ENCODE measurements at places on chromosomes 3 and 15. TPM values are rescaled to one million over a fixed set of nuclear protein-coding genes. Genes with fewer than 3 reads are reported as not detected.

GRCh38 chr3:7728566-7729519, 772.8 kb upstream of the LMCD1 start:
- H3K27ac ChIP-seq = no peak overlapping the region
- H3K4me1 ChIP-seq = no peaks in the 10 kb centered on the region
- H3K4me3 ChIP-seq = no peak overlapping the region

- peaks cover 6% of the 10 kb centered on the region for H3K4me1 ChIP-seq
- DNase-seq = no peak
- H3K27ac ChIP-seq = no peak overlapping the region
- no peaks in the 10 kb centered on the region for H3K36me3 ChIP-seq
- peaks cover 50% of the 10 kb centered on the region for H3K27me3 ChIP-seq
Measured at GRCh38 chr15:75307778-75308390, 25.2 kb downstream of the GOLGA6D start.

GRCh38 chr3:168933614-168934013, 729.9 kb downstream of the MECOM start:
- H3K27me3 ChIP-seq = no peaks in the 10 kb centered on the region
- no peak overlapping the region for H3K4me3 ChIP-seq
- no peak overlapping the region for H3K27ac ChIP-seq
- no peaks in the 10 kb centered on the region for H3K36me3 ChIP-seq
- no peak for DNase-seq
- no peaks in the 10 kb centered on the region for H3K4me1 ChIP-seq

GRCh38 chr3:22836131-22836530, 367.0 kb upstream of the UBE2E2 start:
- H3K36me3 ChIP-seq = no peaks in the 10 kb centered on the region
- H3K4me1 ChIP-seq = no peaks in the 10 kb centered on the region
- H3K27me3 ChIP-seq = no peaks in the 10 kb centered on the region
- H3K27ac ChIP-seq = no peak overlapping the region
- DNase-seq = no peak

- H3K27ac ChIP-seq = no peak overlapping the region
- no peak for DNase-seq
- no peaks in the 10 kb centered on the region for H3K27me3 ChIP-seq
- H3K4me3 ChIP-seq = no peak overlapping the region
- no peaks in the 10 kb centered on the region for H3K36me3 ChIP-seq
- peaks cover 25% of the 10 kb centered on the region for H3K4me1 ChIP-seq
Measured at GRCh38 chr3:195214381-195214780, 56.6 kb downstream of the XXYLT1 start.

- H3K4me1 ChIP-seq = no peaks in the 10 kb centered on the region
- no peak overlapping the region for H3K4me3 ChIP-seq
- no peaks in the 10 kb centered on the region for H3K36me3 ChIP-seq
- DNase-seq = no peak
- no peaks in the 10 kb centered on the region for H3K27me3 ChIP-seq
Measured at GRCh38 chr3:172407872-172408271, 40.4 kb downstream of the GHSR start.

DNA sequence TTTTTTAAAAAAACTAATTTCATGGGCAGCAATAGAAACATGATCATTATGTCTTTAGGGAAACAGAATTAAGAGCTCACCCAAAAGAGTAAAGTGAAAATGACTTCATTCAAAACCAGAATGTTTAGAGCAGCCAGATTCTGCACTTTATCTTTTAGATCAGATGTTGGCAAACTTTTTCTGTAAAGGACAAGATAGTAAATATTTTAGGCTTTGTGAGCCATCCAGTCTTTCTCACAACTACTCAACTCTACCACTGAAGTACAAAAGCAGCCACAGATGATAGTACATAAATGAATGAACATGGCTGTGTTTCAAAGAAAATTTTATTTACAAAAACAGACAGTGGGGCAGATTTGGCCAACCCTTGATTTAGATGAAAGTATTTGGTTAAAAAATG, 84.5 kb downstream of the SETD2 start:
- H3K27me3 ChIP-seq = no peaks in the 10 kb centered on the region
- H3K4me1 ChIP-seq = no peaks in the 10 kb centered on the region
- DNase-seq = no peak
- peaks cover 23% of the 10 kb centered on the region for H3K36me3 ChIP-seq
- H3K4me3 ChIP-seq = no peak overlapping the region
- no peak overlapping the region for H3K27ac ChIP-seq

- no peak overlapping the region for H3K4me3 ChIP-seq
- no peaks in the 10 kb centered on the region for H3K36me3 ChIP-seq
- H3K27ac ChIP-seq = no peak overlapping the region
- H3K4me1 ChIP-seq = no peaks in the 10 kb centered on the region
- H3K27me3 ChIP-seq = no peaks in the 10 kb centered on the region
Measured at GRCh38 chr3:20811631-20812030, 625.6 kb upstream of the SGO1 start.

DNA sequence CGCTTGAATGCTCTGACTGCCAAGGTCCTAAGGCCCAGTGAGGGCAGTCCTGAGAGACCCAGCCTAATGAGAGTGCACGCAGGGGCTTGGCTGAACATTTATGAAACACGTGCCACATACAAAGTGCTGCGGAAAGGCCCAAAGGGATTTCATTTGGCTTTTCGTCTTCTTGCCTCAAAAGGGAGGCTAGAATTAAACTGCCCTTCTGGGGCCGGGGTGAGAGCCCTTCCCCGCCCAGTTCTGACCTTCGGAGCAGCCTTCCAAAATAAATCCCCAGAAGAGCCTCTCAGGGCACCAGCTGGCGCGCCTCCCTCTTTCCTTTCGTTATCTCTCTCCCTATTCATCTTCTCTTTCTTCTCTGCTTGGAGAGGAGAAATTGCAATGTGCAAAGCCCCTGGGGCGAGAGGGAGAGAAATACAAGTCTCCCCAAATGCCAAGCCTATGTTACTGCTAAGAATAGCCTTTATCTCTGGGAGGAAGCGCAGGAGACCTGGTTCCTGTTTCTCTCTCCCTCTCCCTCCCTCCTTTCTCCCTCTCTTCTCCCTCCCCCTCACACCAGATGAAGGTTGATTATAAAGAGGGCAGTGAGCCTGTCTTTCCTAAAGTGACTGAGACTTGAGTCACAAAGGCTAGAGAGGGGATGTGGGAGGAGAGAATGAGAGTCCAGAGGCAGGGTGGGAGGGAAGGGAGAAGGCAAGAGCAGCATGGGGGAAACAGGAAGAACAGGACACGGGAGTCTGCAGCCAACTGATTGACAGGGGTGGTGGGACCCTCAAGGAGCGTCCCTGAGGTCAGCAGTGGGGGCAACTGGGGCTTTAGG, 36.7 kb upstream of the NDUFB4 start:
- H3K4me3 ChIP-seq = peak overlapping the region; percentile 47
- H3K27ac ChIP-seq = peak overlapping the region; percentile 82
- H3K4me1 ChIP-seq = peaks cover 7% of the 10 kb centered on the region
- H3K27me3 ChIP-seq = no peaks in the 10 kb centered on the region
- DNase-seq = no peak
- no peaks in the 10 kb centered on the region for H3K36me3 ChIP-seq

DNA sequence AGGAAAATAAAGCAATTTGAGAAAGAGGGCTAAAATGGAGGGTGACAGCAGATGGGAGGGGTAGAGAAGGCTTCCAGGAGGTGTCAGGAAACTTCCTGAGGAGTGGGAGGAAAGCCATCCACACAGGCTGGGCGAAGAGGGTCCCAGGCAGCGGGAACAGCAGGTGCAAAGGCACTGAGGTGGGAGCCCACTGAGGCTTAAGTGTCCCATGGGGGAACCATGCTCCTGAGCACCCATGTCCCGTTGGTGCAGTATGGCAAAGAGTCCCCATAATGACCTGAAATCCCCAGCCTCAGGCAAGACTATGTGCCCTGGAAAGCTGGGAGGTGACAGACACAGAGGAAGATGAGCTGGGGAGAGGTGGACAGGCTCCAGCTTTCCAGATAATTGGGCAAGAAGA, 30.0 kb downstream of the CFAP100 start:
- no peak for DNase-seq
- H3K4me1 ChIP-seq = no peaks in the 10 kb centered on the region
- H3K27me3 ChIP-seq = no peaks in the 10 kb centered on the region
- H3K36me3 ChIP-seq = no peaks in the 10 kb centered on the region

DNA sequence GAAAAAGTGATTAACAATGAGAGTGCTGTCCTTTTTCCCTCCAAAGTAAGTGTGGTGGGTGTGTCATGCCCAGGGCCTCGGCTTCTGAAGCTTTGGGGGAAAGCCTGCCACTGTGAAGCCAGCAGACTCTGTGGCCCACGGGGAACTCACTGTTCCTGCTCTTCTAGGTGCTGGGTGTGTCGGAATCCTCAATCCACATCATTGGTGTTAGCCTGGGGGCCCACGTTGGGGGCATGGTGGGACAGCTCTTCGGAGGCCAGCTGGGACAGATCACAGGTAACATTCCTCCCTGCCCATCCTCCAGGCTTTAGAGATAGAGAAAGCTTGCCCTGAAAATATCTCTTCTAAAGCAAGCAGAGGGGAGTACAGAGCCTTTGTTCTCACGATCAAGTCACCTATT, 11.6 kb downstream of the PLA1A start:
- H3K36me3 ChIP-seq = no peaks in the 10 kb centered on the region
- no peak for DNase-seq
- no peak overlapping the region for H3K4me3 ChIP-seq
- no peaks in the 10 kb centered on the region for H3K4me1 ChIP-seq
- H3K27ac ChIP-seq = no peak overlapping the region

C3orf80 gene
- total RNA-seq = 4.8 TPM

KBTBD13 gene
- total RNA-seq = not detected

TARS3 gene
- 7.9 TPM for total RNA-seq

CACNA2D2 gene
- 0.18 TPM for total RNA-seq

FANCD2OS gene
- not detected for total RNA-seq

ARPC4 gene
- total RNA-seq = 185 TPM

ZPLD1 gene
- not detected for total RNA-seq

SCG3 gene
- total RNA-seq = not detected

DAPK2 gene
- 8.8 TPM for total RNA-seq

NANOGP8 gene
- 1.6 TPM for total RNA-seq

CPEB1 gene
- total RNA-seq = 0.13 TPM

SLC51B gene
- total RNA-seq = not detected
